Ovary (tissue), 10 donors: ENCODE measurements at places on chromosomes 4 and X. TPM values are rescaled to one million over a fixed set of nuclear protein-coding genes. Genes with fewer than 3 reads are reported as not detected.

ART3 gene
- total RNA-seq = not detected

PLAC1 gene
- not detected for total RNA-seq

GLRA2 gene
- not detected for total RNA-seq

DIAPH2 gene
- total RNA-seq = 19.4 TPM

CDX4 gene
- total RNA-seq = not detected

IQCM gene
- total RNA-seq = not detected

RENBP gene
- 4.7 TPM for total RNA-seq
